MM.1S (cell line): ENCODE measurements at places on chromosomes 12 and 14.

DNA sequence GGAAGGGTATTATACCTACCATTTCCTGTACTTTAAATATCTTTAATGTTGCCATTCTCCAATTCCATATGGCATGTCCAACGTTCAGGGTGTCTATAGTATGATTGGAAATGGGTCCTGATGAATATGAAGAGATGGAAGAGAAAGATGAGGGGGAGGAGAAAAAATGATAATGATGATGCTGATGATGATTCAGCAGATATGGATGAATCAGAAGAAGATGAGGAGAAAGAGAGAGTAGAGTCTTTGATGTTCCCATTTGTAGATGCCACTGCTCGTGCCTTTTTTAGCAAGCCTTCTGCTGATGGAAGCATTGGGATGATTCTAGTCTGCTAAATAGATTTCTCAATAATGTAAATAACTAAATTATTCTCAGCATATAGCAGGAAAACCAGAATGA, 163.5 kb downstream of the PIK3C2G start:
- DNase-seq: no peak

DNA sequence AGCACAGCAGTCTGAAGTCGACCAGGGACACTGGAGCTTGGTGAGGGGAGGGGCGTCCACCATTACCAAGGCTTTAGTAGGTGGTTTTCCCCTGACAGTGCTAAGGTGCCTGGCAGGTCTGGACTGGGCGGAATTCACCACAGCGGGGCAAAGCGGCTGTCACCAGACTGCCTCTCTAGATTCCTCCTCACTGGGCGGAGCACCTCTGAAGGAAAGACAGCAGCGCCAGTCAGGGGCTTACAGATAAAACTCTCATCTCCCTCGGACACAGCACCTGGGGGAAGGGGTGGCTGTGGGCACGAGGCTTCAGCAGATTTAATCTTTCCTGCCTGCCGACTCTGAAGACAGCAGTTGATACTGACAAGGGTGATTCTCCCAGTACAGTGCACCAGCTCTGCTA, 39.1 kb downstream of the DDHD1 start:
- no peak for DNase-seq

DNA sequence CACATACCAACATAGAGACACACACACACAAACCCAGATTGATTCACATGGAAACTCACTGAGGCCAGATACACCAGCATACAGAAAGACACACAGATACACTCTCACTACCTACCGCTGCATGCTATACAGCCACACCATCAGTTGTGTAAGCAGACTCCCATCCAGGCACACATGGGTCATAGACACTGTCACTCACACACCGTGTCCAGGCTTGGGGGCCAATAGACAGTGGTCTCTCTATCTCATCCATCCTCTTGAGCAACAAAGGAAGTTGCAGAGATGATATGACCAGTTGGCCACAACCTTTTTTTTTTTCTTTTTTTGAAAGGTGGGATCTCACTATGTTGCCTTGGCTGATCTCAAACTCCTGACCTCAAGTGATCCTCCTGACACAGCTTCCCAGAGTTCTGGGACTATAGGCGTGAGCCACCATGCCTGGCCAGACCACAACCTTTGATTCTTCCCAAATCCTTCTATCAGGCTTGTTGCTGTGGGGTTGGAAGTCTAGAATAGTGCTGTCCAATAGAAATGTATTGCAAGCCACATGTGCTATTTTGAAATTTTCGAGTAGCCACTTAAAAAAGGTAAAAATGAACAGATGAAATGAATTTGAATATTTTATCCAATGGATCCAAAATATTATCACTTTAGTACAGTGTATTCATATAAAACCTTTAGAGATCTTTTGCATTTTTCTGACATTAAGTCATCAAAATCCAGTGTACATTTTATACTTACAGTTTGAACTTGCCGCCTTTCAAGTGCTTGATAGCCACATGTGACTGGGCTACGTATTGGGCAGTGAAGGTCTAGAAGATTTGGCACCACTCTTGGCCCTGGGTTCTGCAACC, 7.4 kb downstream of the LRP1-AS start:
- no peak for DNase-seq

- no peak for DNase-seq
These were observed 576.2 kb upstream of the TBX3 start for GRCh38 chr12:115259968-115260747.

DNA sequence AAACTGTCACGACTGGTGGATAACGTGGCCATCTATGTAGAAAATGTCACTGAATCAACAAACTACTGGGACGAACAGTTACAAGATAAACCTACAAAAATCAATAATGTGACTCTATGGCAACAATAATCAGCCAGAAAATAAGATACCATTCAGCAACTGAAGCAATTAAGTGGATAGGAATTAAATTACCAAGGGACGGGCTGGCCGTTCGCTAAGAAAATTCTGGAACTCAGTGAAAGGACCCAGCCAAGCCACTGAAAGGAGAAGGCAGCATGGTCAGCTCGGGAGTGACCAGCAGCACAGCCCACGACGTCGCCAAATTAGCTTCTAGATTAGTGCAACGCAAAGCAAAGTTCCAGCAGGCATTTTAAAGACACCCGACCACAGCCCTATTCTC, 33.6 kb upstream of the TMEM179 start:
- no peak for DNase-seq

DNA sequence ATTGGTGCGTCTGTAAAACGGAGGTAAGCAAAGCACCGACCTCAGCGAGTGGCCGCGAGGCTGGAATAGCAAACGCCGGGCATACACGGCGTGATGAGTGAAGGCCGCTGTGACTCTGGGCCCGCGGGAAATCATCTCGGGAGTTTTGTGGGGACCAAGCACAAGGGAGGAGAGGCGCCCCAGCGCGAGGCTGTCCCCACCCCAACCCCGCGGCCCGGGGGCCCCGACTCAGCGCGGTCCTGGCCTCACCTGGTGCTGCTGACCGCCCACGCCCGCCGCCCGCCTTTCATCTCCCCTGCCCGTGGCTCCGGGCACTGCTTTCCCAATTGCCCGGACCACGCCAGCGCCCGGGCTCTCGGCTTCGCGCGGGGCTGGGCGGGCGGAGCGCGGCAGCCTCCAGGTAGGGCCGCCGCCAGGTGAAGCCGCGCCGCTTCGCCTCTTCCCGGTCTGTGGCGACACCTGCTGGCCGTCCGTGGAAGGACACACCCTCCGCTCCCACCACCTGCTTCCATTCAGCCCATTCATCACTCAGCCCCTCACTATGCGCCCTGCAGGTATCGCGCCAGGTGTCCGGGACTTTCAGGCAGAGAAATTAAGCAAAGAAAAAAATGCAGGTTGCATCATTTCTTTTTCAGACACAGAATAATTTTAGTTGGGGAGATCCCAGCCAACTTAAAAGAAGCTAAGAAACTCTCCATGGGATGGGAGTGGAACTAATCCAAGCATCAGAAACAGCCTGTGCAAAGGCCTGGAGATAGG, 360.4 kb downstream of the MED13L start:
- peak; percentile 9 for DNase-seq

DNA sequence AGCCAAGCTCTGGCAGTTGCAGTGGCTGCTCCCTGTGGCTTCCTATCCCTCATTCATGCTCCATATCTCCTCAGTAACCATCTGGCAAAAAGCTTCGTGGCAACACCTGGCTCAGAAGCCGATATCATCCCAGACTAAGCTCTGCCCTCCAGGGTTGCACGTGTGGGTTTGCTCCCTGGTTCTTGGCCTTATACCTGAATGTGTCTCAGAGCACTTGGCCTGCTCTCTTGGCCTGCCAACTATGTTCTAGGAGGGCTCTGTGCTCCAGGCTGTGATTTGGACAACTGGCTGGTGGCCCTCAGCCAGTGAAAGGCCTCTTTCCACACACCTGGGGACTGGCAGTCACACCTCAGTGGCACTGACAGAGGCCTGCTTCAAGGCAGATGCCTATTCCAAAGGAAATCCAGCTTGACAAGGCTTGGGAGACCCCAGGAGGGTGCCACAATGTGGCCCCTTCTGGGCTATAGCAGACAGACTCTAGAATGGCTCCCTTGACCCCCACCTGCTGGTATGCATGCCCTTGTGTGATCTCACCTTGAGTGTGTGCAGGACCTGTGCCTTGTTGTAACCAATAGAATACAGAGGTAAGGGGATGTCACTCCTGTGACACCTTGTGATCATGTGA, 10.5 kb downstream of the PLD4 start:
- DNase-seq: no peak

GRCh38 chr14:59267046-59267445, 78.6 kb downstream of the DAAM1 start:
- no peak for DNase-seq

GRCh38 chr12:108860443-108860842, 3.1 kb upstream of the SSH1 start:
- no peak for DNase-seq

GRCh38 chr12:133233993-133234564, 1.6 kb downstream of the ANHX start:
- no peak for DNase-seq

DNA sequence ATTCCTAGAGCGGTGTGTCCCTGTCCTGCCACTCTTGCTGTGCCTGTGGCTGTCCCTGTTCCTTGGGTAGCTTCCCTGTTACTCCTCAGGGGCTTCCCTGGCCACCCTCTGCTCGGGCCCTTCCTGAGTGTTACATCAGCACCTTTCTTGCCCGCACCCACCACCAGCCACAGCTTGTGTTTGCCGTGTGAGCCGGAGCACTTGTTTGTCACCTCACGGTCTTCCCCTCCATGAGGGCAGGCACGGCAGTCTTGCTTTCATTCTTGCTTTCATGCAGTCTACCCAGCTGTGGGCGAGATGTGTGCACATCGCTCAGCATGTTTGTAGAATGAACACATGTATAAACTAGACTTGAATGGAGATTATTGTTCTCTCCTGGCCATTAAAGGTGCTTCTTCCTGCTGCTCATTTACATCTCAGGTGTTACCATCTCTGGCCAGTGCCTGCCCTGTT, 42.0 kb downstream of the TRAF3 start:
- DNase-seq: peak; percentile 64

- no peak for DNase-seq
These were observed 161.8 kb upstream of the RGS6 start for GRCh38 chr14:71770431-71770830.

GRCh38 chr14:98370352-98370751, 901.6 kb downstream of the BCL11B start:
- DNase-seq: no peak

DNA sequence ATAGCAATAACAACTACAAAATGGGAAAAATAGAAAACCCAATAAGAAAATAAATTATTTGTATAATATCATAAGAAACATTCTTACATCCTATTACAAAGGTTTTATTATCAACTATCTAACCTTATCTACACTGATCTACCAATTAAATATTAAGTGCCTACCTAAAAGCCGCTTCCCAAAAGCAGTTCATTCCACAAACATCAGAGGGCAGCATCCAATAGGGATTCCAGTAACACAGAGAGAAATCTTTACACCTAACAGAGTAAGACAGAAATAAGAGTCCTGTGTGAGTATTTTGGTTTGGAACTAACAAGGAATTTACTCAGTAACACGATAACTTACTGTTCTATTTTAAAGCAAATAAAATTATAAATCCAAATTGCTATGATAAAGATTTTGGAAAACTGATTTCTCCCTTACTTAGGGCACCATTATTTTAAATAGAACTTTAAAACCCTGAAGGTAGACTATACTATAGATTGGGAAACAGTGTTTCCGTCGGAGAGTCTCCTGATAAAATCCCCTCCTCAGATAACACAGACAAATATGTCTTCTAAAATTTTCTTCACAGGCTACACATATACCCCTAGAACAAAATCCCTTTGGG, 15.0 kb downstream of the GXYLT1 start:
- peak; percentile 39 for DNase-seq

DNA sequence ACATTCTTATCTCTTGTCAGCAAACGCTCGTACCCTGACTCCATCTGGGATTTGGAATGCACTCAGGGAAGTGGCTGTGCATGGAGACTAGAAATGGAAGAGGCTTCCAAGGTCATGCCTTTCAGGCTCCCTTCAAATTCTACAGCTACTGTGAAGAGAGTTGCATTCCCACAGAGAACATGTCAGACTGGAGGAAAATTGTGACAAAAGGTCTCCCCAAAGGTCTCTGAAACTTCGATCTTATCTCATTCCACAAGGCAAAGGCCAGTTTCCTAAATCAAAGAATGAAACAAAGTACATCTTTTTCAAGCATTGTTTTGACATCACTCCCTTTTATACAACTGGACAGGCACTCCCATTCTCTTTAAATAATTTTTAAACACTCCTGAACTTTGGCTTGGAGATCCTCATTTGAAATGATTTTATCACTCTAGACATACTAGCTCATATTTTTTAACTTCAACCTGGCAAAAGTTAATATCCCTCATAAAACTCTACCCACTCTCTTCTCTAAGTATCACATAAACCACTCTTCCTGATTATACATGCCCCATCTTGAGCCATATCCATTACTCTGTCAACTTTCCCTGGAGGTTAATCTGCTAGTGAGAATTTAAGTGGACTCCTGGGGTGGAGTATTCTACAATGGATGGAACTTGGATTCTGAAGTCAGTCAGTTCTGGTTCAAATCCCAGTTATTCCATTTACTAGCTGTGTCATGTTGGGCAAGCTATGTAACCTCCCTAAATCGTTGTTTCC, 218.1 kb upstream of the HMGA2 start:
- DNase-seq: no peak

DNA sequence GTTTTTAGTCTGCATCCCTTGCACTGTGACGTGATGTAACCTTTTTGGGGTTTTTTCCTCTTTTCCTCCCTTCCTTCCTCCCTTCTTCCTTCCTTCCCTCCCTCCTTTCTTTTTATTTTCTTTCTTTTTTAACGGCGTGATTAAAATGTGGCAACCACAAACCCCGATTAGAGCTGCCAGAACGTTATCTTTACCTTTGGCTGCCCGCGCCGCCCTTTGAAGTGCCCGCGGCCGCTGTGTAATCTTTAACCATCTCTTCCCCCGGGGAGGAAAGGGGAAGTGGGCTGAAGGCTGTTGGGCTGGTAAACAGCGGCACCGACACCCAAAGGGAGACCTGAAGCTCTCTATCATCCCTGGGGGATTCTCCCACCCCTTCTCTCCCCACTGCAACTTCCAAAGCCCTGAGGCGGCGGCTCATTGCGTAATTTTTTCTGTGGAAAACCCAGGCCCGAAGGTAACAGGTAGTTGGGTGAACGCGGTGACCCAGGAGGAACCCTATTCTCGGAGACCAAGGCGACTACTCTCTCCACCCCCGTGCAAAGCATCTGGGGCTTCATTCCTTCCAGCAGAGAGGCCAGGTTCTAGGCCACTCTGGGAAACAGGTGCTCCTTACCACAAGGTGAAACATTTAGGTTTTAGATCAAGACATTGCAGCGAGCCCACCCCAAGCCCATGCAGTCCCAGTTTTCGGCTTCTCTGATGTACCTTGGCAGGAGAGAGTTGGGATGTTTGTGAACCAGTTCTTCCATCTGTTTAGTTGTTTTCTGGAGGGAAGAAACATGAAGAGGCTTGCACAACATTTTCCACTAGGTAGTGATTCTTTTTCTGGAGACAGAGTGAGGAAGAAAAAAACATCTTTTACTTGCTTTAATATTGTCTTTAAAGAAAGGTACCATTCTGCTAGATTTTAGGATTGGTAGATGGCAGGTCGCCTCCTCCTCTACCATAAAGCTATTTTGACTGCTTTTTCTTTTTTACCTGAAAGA, 1.5 kb downstream of the LGR5 start:
- DNase-seq: no peak

GRCh38 chr12:84802161-84802560, 110.4 kb downstream of the SLC6A15 start:
- no peak for DNase-seq

GRCh38 chr14:24692382-24693352, 58.7 kb upstream of the GZMB start:
- no peak for DNase-seq
